Osteoblast (primary cell): ENCODE measurements at places on chromosomes 5 and 9.
A peak's percentile ranks its signal among the peaks of the same experiment; 100 is the strongest.

DNA sequence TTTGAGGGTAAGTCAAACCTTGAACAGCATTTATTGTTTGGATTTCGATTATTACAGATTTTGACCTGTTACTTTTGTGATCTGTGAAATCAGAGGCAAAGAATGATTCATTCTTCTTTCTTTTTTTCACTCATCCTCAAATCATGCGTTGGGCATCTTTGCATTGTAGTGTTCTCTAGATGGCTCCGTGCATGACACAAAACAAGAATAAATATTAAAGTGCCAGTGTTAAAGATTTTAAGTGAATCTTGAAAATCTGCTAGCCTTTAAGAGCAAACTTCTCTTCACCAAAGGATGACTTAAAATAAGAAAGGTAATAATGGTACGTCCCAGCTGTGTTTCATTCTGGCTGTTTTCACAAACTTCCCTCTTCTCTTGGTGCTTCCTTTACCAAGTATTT, 361.9 kb upstream of the SMARCA2 start:
- no peak for DNase-seq

GRCh38 chr5:96933764-96934707, 1.8 kb upstream of the LNPEP start:
- DNase-seq, result no peak

GRCh38 chr9:36150574-36151315, 14.2 kb downstream of the GLIPR2 start:
- DNase-seq, result no peak

DNA sequence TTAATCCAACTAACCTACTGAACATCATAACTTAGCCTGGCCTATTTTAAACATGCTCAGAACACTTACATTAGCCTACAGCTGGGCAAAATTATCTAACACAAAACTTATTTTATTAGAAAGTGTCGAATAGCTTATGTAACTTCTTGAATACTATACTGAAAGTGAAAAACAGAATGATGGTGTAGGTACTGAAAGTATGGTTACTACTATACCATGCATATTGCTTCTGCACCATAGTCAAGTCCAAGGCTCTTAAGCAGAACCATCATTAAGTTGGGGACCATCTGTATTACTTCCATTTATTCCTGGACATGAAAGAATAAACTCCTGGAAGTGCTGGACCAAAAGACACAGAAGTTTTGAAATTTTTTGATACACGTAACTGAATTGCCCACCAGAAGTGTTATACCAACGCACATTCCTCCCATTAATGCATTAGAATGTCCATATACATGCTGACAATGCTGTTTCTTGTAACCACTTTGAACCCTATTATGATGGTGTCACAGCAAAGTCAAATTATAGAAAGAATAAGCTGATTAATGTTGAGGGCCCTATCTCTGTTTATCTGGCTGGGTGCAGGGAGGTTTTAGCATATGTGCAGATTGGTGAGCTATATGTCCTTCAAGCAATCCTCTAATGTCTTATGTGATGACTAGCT, 375.7 kb downstream of the ACTL7B start:
- no peak for DNase-seq

GRCh38 chr5:96503501-96504236, 70.6 kb upstream of the PCSK1 start:
- DNase-seq, result no peak

DNA sequence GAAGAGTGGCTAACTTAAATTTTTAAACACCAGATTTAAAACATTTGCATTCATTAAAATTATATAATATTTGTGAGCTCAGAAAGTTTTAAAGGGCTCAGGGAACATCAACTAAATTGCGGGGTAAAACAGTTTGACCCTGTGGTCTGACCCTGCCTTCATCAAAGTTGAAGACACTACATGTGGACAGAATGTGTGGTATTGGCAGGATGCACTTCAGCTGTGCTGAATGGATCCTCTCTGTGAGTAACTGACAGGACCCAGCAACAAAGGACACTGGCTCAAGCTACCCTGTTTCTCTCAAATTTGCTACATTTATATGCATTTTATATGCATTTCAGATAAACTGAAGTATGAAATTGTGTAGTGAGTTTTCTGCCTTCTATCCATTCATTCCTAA, 288.5 kb downstream of the ZNF608 start:
- no peak for DNase-seq

DNA sequence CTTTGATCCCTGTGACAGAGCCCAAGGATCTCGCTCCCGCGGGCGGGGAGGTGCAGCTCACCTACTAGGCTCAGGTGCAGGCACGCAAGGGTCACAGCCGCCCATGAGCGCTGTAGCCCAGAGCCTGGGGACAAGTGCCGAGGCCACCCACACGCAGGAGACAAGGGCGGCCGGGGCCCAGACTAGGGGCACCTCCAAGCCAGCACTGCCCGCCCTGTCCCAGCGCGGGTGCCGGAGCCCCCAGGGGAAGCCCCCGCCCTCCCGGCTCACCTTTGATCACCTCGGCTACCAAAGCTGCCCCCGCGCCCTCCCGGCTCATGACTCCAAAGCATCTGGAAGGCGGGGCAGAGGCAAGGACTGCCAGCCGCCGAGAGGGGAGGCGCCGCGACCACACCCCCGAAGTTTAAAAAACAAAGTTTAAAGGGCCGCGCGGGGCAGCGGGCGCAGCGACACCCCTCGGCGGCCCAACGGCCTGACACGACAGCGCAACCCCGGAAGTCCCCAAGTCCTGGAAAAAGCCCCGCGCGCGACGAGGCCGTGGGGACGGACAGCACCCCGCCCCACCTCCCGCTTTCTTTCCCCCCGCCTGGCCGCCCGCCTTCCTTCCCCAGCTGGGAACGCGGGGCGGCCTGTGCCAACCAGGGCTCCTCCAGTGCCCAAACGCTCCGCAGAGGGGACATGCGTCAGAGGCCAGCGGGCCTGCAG, 53.0 kb downstream of the CDC14B start:
- peak; percentile 90 for DNase-seq

- no peak for DNase-seq
Observed at GRCh38 chr9:120306561-120306960, 273.4 kb downstream of the CDK5RAP2 start.

- DNase-seq, result no peak
Observed at GRCh38 chr5:172630986-172631385, 10.1 kb upstream of the NEURL1B start.

DNA sequence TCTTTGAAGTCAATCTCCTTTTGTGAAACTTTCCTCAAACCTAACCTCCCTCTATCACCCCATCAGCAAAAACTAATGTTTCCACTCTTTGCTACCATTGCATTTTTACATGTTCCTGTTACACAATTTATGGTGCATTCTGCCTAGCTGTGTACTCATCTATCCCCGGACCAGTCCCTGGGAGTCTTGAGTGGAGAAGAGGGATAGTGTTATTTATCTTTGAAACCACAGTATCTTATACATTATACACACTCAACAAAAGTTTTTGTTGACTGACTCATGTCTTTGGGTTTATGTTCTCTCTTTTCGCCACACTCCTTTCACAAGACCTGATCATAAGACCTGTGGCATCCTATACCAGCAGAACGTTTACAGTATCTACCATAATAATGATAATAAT, 26.4 kb downstream of the TNFAIP8 start:
- DNase-seq, result no peak
